Activated CD4-positive, alpha-beta T cell treated with anti-CD3 and anti-CD28 coated beads, Interleukin-2, amount 50 U/mL, for 24 hours (primary cell): ENCODE measurements at places on chromosomes 2 and 18.

DNA sequence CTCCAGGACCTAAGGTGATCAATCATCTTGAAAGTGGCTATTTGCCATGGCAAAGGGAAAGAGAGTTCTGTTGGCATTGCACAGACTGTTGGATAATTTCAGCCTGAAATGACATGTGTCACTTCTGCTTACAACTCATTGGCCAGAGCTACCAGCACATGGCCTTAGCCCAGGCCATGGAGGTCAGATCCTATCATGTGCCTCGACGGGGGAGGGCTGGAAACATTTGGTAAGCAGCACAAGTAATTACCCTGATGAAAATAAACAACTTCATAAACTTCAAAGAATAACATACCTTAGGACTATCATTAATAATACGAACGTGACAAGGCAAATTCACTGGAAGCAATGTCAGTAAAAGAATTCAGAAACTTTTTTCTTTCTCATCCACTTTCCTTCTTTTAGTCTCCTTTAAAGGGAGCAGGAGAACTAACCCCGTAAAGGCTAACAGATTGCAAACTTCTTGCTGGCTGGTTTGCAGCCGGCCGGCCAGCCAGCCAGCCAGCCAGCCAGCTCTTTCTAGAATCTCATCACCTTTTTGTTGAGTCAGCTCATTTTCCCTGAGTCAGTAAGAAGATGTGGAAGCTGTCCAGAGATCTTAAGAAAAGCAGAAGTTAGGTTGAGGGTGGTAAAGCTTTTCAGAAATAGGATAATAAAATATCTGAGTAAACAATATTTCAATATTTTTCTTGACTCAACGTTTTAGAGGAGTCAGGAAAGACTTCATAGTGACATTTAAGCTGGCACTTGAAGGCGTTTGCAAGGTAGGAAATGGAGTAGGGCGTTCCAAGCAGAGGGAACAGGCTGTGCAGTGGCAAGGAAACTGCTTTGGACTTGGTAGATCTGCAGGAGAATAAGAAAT is 31.9 kb downstream of the CNRIP1 start:
- no peak for DNase-seq

DNA sequence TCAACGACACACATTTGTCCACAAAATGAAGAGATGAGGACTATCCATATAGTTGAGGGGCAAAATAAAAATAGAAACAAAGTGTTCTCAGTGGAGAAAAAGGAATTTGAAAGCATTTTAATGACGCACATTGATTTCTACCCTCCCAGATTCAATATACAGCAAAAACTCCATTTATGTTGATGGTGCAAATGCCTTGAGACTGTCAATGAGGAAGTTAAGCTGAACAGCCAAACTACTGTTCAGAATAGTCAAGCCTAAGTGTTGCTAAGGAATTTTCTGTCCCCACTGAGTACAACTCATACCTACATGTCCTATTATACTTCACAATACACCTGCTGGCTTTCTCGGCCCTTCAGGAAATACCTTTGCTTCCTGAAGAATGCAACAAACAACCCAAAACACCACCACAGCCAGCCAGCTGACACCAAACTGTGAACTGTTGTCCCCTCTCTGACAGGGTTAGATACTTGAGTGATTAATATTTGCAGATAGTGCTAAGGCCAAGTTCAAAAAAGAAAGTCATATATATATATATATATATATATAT is 27.8 kb upstream of the DARS1 start:
- no peak for DNase-seq

DNA sequence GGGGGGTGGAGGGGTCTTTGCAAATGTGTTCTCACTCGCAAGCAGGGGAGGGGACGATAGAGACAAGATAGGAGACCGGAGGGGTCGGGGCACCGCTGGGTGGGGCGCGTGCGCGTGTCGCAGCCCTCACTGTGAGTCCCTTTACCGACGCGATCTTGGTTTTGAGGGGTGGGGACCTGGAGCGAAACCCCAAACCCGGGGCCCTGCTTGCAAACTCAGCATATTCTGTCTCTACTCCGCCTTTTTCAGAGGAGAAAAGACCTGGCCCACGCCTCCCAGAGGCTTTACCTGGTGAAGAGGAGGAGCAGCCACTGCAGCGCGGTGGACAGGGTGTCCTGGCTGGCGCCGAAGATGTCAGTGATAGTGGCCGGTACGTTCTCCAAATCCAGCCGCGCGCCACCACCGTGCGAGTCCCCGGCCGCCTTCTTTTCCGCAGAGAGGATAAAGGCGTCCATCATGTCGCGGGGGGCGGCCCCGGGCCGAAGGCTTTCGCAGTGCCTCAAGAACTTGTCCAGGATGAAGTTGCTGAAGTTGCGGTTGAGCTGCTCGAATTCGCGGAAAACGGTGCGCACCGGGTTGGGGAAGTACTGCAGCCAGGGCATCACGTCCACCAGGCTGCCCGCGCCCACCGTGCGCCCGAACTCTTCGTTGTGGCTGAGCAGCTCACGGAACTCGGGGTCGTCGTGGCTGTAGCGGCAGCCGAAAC is 1.7 kb downstream of the CYP1B1 start:
- no peak for DNase-seq

DNA sequence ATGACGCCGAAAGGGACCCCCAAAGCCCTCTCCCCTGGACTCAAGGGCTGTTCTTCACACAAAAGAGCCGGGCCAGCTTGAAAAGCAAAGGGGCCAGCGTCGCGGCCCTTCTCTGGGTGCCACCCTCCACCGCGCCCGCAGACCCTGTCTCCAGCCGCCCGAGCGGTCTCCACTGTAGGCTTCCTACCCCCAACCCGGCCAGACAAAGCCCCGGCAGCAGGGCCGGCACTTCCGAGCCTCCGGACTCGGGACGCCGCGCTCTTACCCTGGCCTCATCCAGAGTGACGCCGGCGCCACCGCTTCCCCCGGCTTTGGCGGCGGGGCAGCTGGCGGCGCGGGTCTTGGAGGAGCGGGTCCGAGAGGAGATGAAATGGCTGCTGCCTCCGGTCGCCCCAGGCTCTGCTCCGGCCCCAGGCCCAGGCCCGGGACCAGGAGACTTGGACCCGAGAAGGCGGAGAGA is 603 bp downstream of the ATAD2B start:
- peak; percentile 26 for DNase-seq

DNA sequence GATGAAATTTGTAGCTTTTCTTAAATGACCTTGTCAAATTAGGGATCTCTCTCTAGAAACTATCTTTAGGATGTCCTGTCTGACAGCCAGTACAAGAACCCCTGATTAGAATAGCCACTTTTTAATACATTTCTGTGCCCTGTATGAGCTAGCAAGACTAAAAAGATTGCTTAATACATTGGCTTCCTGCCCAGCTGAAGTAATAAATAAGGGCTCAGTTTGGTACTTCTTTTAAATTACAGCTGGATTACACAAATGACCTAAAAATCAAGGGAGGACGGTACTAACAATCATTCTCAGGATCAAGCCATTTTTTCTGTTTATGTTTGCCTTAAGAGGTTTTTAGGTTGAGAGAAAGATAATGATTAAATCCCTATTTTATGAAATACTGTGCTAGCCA is 11.6 kb upstream of the OLA1 start:
- DNase-seq, result no peak

GRCh38 chr2:225431105-225431863 is 31.8 kb downstream of the NYAP2 start:
- DNase-seq, result no peak

GRCh38 chr2:150698016-150698661 is 210.7 kb upstream of the RND3 start:
- no peak for DNase-seq

- DNase-seq, result no peak
Measured at GRCh38 chr18:22639561-22639960, 221.8 kb upstream of the CTAGE1 start.

- peak; percentile 85 for DNase-seq
Measured at GRCh38 chr2:96760036-96760985, at the start of gene CNNM4. Gene CNNM4 (plus strand): TSS chr2:96760902. CDS start chr2:96761000, 98 bp downstream.

GRCh38 chr2:53969285-53969967 is 1.4 kb downstream of the PSME4 start:
- DNase-seq, result no peak

DNA sequence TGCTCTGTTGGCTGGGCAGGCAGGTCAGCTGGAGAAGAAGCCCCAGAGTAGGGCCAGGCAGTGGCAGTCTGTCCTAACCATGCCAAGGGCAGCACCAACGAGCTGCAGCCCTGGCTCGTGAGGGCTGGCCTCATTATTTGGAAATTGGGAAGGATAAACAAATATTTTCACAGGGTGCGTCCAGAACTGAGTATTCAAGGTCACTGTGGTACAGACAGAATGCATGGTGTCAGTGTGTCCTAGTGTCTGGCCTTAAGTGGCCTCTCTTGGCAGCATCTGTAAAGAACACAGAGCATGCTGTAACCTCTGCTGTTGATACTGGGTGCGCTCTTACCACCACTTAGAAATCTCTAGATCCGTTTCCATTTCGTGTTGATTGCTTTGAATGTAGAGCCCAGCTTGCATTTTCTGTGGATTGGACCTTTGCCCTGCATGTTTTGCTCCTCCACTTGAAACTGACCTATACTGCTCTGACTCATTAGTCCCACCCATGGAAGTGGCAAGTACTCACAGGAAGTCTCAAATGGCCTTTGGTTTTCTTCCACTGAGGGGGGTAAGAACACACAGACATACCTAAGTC is 88.2 kb downstream of the GREB1L start:
- no peak for DNase-seq

DNA sequence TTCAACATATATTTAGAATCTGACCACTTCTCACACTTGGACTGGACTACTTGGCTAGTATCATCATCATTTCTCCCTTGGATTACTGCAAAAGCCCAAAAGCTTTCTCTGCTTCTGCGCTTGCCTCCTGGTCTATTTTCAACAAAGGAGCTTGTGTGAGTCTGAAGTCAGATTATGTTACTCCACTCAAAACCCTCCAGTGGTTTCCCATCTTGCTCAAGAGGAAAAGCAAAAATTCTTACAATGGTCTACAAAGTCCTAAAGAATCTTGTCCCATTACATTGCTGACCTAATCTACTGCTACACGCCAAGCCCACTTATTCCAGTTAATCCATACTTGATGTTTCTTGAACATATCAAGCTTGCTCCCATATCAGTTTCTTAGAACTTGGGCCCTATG is 9.6 kb downstream of the PREPL start:
- no peak for DNase-seq

DNA sequence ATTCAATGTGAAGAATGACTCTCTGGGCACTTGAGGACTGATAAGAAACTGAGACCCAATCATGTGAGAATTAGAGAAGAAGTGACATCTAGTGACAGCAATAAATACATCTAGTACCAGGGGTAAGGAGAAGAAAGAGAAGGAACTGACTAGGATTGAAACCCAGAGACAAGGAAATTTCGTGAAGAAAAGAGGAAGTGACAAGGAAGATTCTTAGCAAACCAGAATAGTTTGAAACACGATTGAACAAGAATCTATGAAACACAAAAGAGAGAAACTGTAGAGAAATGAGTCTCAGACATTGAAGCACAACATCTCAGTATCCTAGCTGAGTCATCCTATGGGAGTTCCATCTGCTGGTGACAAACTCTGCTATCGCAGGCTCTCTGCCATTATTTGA is 571.9 kb upstream of the PKDCC start:
- no peak for DNase-seq

- no peak for DNase-seq
Measured at GRCh38 chr18:49862656-49863385, 49.5 kb upstream of the ACAA2 start.

GRCh38 chr2:161552015-161552414 is 72.2 kb upstream of the SLC4A10 start:
- no peak for DNase-seq

DNA sequence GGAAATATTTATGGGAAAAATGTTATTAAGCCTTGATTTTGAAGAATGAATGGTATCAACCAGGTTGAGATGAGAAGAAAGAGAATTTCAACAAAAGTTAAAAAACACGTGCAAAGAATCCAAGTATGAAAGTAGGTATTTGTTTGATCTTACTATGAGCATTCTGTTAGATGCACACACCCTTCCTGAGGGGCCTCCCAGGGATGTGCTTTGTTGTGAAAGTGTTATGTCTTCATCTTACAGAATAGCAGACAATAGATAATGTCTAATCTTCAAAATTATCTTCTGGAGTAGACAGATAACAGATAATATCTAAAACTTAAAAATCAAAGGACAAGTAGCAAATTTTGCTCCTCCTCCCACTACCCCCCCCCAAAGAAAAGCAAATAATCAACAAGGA is 155.2 kb upstream of the COL3A1 start:
- no peak for DNase-seq
